ENCODE measurements at places on chromosomes 6 and 20.

GRCh38 chr6:147531321-147531720 lies 22.8 kb downstream of the SAMD5 start:
- DNase-seq = no peak

- peak; percentile 37 for DNase-seq
Measured at GRCh38 chr20:43691928-43692524, 25.1 kb downstream of the MYBL2 start.

DNA sequence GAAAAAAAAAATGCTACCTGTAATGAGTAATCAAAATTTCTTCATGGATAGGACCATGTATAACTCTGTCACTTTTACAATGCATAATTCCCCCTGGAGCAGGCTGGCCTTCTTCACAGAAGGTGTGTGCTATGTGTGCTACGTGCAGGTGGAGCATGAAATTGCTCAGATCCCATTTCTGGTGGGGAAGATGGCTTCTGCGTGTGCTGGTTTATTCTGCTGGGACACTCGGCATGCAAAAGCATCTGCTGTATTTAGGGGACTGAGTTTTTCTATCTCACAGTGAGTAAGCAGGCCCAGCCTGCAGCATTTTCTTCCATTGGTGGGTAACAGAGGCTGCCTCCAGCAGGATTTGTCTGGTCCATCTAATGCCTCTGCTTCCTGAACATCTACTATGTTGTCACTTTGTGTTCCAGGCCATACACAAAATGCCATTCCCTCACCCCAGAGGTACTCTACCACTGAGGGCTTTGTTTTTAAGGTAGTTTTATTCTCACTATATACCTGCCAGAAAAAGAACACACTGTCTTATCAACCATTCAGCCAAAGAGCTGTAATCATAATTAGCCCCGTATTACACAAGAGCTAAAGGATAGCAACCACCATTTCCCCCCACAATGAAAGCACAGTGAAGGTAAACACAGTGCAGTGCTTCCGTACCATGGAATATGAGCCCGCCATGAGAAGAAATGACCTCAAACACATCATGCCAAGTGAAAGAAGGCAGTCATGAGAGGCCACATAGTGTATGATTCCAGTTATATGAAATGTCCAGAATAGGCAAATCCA lies 62.4 kb downstream of the SYNDIG1 start:
- no peak for DNase-seq

- no peak for DNase-seq
Measured at GRCh38 chr6:34951731-34952130, 62.7 kb downstream of the ANKS1A start.

DNA sequence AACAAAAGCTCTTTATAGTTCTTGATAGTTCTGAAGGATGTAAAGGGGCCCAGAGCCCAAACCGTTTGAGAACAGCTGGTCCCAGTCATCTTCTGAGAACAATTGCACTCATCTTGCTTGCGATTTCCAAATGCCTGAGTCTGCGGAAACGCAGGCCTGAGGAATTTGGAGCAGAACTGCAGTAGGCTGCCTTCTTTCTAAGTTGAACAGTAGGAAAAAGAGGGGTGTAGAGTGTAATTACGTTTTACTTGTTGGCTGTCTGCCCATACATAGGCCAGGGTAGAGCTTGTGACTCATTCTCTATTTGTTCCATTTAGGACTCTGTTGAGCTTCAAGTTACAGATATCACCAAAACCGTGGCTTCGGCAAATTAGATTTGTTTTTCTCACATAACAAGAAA lies 42.0 kb upstream of the KIF16B start:
- no peak for DNase-seq

DNA sequence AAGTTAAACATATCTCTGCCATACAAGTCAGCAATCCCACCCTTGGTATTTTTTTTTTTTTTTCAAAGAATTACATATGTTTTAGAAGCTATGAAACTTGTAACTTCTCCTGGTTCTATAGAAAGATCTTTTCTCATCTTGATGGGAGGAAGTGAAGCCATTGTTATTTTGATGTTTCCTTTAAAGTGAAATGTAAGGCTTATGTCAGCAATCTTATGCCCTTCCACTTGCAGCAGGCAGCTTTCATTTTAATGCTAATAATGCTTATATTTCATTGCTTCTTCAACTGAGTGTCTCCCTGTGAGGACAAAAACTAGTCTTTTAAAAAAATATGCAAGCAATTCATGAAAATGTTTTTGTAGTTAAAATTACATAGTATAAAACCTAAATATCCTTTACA lies 1614.7 kb downstream of the KHDRBS2 start:
- no peak for DNase-seq

DNA sequence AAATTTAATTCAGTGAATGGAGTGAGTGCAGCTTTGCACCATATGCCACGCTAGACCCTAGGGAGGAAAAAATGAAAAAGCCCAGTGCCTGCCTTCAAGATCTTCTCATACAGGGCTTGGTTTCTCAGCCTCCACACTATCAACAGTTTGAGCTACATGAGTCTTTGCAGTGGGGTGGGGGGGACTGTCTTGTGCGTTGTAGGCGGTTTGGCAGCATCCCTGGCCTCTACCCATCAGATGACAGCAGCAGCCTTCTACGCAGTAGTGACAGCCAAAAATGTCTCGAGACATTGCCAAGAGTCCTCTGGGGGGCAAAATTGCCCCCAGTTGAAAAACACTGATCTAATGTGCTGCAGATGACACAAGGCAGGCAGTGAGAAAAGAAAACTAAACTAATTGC lies 6.2 kb downstream of the CDH22 start:
- DNase-seq = no peak

GRCh38 chr6:1310628-1311399 lies 1.1 kb upstream of the FOXQ1 start:
- no peak for DNase-seq

- no peak for DNase-seq
Measured at GRCh38 chr6:71531841-71532240, 243.2 kb downstream of the OGFRL1 start.

DNA sequence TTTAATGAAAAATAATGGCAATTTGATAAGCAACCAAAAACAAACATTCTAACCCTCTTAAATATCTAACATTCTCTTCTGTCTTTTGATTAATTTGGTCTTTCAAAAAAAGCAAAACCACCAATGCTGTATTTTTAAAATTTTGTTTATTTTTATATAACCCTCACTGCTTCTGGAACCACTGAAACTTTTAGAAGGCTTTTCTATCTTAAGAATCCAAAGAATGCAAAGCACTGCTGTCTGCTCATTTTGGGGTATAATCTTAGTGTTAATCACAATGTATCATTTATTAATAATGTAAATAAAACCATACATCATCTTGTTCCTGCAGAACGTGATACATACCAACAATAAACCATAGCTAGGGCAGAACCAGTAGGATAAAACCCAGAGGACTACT lies 14.0 kb downstream of the STK38 start:
- no peak for DNase-seq

GRCh38 chr6:20574355-20574754 lies 40.1 kb downstream of the CDKAL1 start:
- no peak for DNase-seq

DNA sequence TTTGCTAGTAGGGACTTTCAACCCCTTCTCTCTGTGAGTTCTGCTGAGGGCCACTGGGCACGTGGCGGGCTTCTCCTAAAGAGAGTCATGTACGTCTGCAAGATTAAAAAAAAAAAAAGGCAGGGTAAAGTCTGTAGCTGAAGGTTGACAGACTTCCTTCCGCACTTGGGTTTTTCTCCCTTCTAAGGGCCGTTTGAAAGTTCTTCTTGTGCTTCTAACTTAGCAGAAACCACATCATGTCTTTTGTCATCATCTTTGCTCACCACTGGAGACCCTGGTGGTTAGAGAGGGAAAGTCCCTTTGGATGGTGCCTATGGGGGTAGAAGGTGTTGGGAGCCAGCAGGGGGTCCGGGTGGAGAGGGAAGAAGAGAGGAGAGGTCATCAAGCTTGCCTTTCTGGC lies 31.4 kb downstream of the PRDM1 start:
- DNase-seq = no peak

- no peak for DNase-seq
Measured at GRCh38 chr6:36607683-36608386, 13.7 kb downstream of the SRSF3 start.

DNA sequence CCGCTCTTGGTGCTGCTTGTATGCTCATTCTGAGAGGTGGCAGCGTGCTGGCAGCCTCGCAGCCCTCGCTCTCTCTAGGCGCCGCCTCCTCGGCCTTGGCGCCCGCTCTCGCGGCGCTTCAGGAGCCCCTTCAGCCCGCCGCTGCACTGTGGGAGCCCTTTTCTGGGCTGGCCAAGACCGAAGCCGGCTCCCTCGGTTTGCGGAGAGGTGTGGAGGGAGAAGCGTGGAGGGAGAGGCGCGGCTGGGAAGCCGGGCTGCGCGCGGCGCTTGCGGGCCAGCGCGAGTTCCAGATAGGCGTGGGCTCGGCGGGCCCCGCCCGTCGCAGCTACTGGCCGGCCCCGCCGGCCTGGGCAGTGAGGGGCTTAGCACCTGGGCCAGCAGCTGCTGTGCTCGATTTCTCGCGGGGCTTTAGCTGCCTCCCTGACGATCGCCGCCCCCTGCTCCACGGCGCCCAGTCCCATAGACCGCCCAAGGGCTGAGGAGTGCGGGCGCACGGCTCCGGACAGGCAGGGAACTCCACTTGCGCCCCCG lies 19.5 kb upstream of the FAM8A1 start:
- DNase-seq = peak; percentile 27

DNA sequence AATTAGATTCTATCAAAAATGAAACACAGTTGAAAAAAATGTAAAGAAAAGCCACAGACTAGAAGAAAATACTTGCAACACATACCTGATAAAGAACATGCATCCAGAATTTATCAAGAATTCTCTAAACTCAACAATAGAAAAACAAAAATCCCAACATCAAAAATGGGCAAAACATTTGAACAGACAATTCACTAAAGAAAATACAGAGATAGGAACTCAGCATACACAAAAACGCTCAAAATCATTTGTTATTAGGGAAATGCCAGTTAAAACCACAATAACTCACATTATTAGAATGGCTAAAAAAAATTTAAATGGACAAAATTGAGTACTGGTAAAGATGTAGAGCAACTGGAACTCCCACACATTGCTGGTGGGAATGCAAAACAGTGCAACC lies 311.0 kb upstream of the PRDM1 start:
- DNase-seq = no peak

DNA sequence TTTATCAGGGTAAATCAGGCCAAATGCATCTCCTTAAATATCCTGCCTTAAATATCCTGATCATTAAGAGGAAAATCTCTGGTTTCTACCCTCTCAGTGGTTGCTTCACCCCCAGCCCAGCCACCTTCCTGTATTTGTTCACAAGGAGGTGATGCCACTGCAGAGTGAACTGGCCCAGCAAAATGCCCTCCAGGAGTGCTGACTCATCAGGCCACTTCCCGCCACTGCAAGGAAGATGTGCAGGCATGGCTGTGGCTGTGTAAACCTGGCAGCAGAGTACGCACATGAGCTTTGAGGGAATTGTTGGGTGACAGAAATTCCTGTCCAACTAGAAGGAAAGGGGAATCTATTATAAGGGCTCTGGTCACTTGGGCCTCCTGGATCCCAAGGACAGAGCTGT lies 13.8 kb downstream of the NQO2 start:
- DNase-seq = no peak

DNA sequence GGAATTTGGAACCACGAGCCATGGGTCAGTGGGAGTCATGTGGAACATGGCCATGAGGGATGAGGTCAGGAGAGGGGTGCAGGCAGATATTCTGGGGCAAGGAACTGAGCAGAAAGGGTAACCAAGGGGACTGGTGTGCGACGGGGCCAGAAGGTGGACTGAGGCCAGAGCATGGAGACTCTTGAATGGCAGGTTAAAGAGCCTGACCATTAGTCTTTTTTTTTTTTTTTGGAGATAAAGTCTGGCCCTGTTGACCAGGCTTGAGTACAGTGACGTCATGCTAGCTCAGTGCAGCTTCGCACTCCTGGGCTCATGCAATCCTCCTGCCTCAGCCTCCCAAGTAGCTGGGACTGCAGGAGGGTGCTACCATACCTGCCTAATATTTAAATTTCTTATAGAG lies 64.0 kb downstream of the RREB1 start:
- DNase-seq = no peak

DNA sequence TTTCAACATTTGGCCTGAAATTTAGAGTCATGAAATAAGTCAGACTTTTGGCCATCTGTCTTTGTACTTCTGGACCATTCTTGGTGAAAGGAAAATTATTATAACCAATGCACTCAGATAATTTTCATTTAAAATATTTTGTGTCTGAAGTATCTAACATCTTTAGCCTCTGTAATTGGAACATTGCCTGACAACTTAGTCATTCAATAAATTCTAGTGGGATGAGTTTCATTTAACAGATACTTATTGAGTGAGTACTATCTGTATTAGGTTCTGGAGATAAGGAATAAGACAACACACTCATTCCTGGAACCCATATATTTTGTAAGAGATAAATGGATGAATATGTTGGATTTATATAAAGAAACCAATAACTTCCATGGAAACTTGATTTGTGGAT lies 536.0 kb downstream of the BCKDHB start:
- no peak for DNase-seq

DNA sequence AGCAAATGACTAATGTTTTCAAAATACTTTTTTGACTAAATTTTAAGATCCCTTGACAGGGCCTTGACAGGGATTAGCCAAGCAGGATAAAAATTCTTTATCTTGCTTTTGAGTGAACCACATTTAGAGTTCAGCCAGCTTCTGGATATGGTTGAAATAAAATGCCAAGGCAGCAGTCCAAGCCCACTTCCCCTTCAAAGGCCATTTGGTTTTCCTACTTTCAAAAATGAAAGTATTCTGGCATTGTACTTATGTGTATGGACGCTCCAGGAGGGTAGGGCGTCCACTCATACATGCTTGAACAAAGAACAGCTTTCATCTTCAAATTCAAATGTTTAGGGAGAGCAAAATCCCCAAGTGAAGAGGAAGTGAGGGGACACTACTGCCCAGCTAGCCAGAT lies 82.3 kb upstream of the BCLAF1 start:
- no peak for DNase-seq

GRCh38 chr6:87932361-87932760 lies 115.3 kb upstream of the SPACA1 start:
- DNase-seq = no peak

DNA sequence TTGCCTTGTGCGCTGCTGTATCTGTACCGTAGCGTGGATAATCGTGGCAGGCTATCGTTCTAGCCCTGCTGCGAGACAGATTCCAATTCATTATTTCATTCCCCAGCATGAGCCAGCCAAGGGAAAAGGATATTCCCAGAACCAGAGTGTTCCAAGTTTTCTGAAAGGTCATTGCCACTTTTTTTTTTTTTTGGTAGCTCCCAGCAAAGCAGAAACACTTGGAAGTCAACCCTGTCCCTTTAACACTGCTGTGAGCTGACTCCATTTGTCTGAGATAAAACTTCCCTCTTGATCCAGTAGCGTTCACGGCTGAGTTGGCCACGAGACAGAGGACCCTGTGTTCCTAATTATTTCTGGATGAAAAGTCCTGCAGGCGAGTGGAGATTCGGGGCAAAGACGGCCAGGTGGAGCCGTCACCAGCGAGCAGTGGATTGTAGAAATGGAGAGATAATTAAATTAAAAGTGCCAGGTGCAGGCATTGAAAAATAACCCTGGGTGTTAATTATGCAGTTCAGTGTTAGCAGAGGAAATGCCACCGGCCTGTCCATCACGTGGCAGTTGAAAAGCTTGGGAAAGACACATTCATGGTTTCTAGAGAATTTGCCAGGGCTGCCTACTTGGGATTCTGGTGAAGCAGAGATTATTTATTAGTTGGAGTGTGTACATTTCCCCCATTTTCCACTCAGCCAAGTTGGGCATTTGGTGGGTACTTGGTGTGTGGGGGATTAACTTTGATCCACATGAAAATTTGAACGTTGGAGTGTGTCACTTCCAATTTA lies 164.2 kb downstream of the SLC24A3 start:
- DNase-seq = no peak

- DNase-seq = no peak
Measured at GRCh38 chr6:144637541-144637940, 352.4 kb downstream of the UTRN start.
